ENCODE measurements at places on chromosomes 7 and 10.

DNA sequence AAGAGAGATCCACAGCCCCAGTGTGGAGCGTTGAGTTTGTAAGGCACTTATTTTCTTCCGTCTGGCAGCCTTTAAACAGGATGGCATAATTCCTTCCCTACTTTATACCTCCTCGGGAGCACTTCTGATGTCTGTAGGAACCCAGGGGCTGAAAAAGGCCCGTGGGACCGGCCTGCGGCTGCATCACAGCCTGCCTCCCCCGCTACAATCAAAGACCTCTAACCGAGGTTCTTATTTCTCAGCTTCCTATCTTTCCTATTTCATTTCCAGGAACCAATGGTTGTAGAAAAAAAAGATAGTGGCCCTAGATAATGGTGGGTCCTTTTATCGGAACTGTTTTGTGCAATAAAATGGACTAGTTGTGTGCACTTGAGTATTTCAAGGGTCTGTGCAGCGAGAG, 4.1 kb upstream of the CTBP2 start:
- no peak for DNase-seq

DNA sequence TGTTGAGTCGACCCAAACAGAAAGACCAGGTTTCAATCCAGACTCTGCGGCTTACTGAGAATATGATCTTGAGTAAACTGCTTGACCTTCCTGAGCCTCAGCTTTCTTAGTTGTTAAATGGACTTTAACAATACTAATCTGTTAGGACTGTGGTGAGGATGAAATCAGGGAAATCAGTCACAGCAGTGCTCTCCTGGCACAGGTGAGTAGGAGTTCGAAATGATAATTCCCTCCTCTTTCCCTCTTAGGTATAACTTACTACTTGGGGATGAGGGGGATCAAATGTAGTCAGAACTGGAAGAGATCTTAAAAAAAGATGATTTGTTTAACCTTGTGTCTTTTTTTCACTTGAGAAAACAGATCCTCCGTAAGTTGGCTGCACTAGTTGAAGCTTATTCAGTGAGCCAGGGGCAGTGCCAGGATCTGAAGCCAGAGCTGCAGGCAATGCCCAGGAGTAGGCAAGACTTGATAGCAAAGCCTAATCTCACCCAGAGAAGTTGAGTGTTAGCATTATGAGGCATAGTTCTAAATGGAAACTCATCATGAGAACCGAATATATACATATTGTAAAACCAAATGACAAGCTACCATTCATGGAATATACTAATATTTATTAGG, 1.8 kb upstream of the MAGI2 start:
- DNase-seq, result no peak

GRCh38 chr7:41731493-41732435, 28.9 kb upstream of the INHBA start:
- no peak for DNase-seq

DNA sequence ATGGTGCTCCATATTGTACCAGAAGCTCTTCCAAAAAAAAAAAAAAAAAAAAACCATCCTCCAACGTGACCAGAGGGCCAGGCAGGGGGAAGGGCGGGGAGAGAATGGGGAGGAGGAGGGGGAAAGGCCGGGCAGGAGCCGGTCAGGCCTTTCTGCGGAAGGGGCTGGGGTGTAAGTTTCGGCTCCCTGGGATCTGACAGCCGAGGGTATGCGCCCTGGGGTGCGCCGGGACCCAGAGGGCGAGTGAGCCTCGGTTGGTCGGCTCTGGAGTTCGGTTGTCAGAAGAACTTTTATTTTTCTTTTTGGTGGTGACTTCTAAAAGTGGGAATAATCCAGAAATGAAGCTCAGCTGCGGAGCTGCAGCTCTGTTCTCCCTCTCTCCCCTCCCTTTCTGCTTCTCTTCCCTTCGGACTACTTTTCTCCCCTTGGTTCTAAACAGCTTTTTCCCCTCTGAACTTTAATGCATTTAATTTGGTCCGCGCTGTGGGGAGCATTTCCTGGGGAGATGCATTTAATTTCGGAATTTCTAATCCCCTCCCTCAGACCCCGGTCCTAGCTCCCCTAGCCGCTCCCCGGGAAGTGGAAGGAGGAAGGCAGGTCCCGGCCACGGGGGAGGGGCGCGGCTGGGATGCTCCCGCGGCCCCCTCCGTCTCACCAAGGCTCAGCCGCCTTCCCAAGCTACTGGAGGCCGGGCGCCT, 3.9 kb upstream of the PAX2 start:
- DNase-seq, result no peak

DNA sequence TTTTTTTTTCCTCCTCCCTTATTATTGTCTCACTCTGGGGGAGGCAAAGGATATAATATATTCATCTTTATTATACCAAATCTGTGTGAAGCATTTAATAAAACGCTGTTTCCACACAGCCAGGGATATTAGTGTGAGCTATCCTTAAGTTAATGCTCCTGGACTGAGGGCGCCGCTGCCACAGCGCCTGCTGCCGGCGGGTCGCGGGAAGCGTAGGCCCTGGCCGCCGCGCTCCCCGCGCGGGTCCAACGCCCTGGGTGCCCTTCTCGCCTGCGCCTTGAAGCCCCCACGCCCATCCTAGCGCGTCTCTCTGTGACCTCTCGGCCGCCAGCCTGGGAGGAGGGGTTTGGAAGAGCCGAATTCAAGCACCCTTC, 9.5 kb upstream of the LBX1 start:
- no peak for DNase-seq

GRCh38 chr7:148939128-148939755, 55.2 kb upstream of the EZH2 start:
- no peak for DNase-seq

- peak; percentile 18 for DNase-seq
These were observed 12.5 kb upstream of the HERPUD2 start for GRCh38 chr7:35707422-35707821.

GRCh38 chr7:155825336-155825735, 13.1 kb upstream of the SHH start:
- DNase-seq, result no peak

DNA sequence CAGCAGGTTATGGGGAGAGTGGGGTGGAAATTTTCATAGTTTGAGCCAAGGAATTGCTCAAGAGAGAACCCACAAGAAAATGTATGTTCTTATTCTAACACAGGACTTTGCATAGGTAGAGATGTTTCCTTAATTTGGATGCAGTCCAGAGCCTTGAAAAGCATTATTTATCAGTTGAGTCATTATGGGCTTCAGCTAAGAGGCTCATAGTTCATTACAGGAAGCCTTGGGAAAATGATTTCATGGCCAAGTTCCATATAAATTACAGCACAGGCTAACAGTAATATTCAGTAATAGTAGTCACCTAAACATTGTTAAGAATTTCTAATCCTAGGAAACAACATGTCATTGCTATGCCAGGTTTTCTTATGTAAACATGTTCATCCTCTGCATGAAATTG, 131.1 kb upstream of the PTPRZ1 start:
- no peak for DNase-seq

- no peak for DNase-seq
These were observed 345.6 kb upstream of the NRP1 start for GRCh38 chr10:33680036-33680435.

GRCh38 chr10:95739056-95739455, 16.9 kb upstream of the ENTPD1 start:
- DNase-seq, result no peak

GRCh38 chr7:81370822-81371221, 399.0 kb downstream of the HGF start:
- no peak for DNase-seq

GRCh38 chr10:10803278-10803677, 214.4 kb upstream of the CELF2 start:
- DNase-seq, result no peak
